ENCODE measurements at places on chromosomes 7 and 10. TPM values are rescaled to one million over a fixed set of nuclear protein-coding genes. Genes with fewer than 3 reads are reported as not detected.

The DNAH11 gene
- total RNA-seq = 5.9 TPM

DNA sequence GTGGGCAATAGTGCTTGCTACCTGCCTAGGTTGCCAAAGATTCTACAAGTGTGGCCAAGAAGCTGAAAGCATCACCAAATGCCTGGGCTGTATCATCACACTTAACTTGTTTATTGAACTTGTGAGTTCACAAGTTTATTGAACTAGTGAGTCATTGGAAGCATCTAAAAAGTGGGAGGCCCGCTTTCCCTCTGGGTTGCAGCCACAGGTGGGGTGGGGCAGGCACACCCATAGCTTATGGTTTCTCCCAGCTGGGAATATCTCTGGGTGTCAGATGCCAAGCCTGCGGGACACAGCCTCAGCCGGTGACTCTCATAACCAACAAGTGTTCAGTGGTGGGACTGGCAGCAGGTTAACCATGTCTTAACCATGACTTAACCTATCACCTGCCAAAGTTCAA, 145.9 kb upstream of the FAM13C start:
- peaks cover 5% of the 10 kb centered on the region for H3K27me3 ChIP-seq
- no peak overlapping the region for H3K4me3 ChIP-seq
- H3K27ac ChIP-seq = no peak overlapping the region
- H3K36me3 ChIP-seq = no peaks in the 10 kb centered on the region
- ATAC-seq = no peak

DNA sequence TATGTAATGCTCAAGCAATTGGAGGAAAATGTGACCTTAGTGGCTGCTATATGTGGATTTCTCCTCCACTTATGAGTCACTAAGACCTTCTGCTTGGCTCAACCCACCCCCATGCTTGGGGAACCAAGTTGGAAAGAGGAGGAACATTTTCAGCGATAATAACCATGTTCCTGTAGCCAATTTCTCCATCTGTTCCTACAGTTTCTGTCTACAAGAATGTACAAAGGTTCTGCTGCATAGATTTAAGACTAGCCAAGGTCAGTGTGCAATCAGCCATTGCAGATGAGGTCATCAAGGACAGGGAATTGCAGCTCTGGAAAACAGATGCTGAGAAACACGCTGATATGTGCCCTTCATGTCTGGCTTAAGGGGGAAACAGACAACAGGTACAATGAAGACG, 5.6 kb upstream of the NRCAM start:
- no peak overlapping the region for H3K27ac ChIP-seq
- H3K27me3 ChIP-seq = peaks cover 38% of the 10 kb centered on the region
- H3K4me3 ChIP-seq = no peak overlapping the region
- H3K4me1 ChIP-seq = no peaks in the 10 kb centered on the region
- no peaks in the 10 kb centered on the region for H3K36me3 ChIP-seq

The PCGF6 gene
- 14.2 TPM for total RNA-seq

DNA sequence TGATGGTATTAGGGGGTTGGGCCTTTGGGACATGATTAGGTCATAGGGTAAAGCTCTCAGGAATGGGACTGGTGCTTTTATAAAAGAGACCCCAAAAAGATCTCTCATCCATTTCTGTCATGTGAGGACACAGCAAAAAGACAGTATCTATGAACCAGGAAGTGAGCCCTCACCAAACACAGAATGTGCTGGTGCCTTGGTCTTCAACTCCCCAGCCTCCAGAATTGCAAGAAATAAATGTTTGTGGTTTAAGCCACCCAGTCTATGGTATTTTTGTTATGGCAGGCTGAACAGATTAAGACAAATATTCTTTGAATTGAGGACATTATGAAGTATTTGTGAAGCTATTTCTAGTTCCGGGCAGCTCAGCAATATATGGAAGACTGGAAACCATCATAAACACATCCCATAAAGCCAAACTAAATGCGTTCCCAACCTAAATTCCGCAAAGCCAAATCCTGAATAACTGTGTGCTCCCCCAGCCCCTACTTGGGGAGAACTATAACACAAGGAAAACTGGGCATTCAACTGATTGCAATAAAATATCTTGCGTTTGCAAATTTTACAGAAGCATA, 153.7 kb downstream of the GALNT17 start:
- H3K27me3 ChIP-seq = no peaks in the 10 kb centered on the region
- H3K4me1 ChIP-seq = no peaks in the 10 kb centered on the region
- no peak for ATAC-seq
- H3K36me3 ChIP-seq = no peaks in the 10 kb centered on the region
- H3K27ac ChIP-seq = no peak overlapping the region

The TMEM139 gene
- total RNA-seq = 0.86 TPM

GRCh38 chr10:76429368-76430060, 998.1 kb downstream of the LRMDA start:
- H3K4me1 ChIP-seq = no peaks in the 10 kb centered on the region
- H3K36me3 ChIP-seq = no peaks in the 10 kb centered on the region
- no peak overlapping the region for H3K4me3 ChIP-seq
- no peak overlapping the region for H3K27ac ChIP-seq
- no peak for ATAC-seq
- no peaks in the 10 kb centered on the region for H3K27me3 ChIP-seq

The CPVL gene
- total RNA-seq = 0.63 TPM

DNA sequence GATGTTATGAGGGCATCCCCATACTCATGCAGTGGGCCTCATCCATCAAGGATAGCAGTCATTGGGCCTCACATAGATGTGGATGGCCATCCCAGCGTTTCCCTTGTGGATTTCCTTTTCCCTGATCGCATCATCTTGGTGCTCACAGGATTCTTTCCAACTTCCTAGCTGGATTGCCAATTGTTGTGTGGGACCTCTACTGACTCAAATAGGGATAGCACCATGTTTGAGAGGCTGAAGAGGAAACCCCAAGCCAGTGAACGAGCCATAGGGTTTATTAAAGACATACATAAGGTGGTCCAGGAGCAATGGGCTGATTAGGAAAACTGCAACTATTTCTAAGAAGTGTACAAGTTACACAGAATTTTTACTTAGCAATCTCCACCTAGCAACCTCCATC, 21.8 kb downstream of the ASZ1 start:
- peaks cover 2% of the 10 kb centered on the region for H3K27me3 ChIP-seq
- no peak for ATAC-seq

GRCh38 chr10:26090026-26090425, 126.5 kb upstream of the GAD2 start:
- no peak overlapping the region for H3K27ac ChIP-seq
- H3K4me3 ChIP-seq = no peak overlapping the region
- no peak for ATAC-seq
- H3K4me1 ChIP-seq = no peaks in the 10 kb centered on the region
- H3K36me3 ChIP-seq = no peaks in the 10 kb centered on the region

The BLNK gene
- total RNA-seq = not detected

The PAPOLB gene
- not detected for total RNA-seq

GRCh38 chr7:87154569-87154968, 2.3 kb downstream of the DMTF1 start:
- H3K27me3 ChIP-seq = no peaks in the 10 kb centered on the region
- H3K36me3 ChIP-seq = peaks cover 64% of the 10 kb centered on the region
- peak overlapping the region; percentile 93 for H3K4me3 ChIP-seq
- peaks cover 30% of the 10 kb centered on the region for H3K4me1 ChIP-seq
- no peak for ATAC-seq

GRCh38 chr7:108001764-108002725, 916 bp downstream of the LAMB1 start:
- peaks cover 46% of the 10 kb centered on the region for H3K27me3 ChIP-seq
- H3K36me3 ChIP-seq = no peaks in the 10 kb centered on the region
- H3K4me3 ChIP-seq = peak overlapping the region; percentile 74
- H3K4me1 ChIP-seq = peaks cover 5% of the 10 kb centered on the region
- ATAC-seq = no peak

GRCh38 chr7:43856996-43857395, 12.3 kb downstream of the MRPS24 start:
- no peaks in the 10 kb centered on the region for H3K36me3 ChIP-seq
- H3K4me3 ChIP-seq = no peak overlapping the region
- no peaks in the 10 kb centered on the region for H3K4me1 ChIP-seq

DNA sequence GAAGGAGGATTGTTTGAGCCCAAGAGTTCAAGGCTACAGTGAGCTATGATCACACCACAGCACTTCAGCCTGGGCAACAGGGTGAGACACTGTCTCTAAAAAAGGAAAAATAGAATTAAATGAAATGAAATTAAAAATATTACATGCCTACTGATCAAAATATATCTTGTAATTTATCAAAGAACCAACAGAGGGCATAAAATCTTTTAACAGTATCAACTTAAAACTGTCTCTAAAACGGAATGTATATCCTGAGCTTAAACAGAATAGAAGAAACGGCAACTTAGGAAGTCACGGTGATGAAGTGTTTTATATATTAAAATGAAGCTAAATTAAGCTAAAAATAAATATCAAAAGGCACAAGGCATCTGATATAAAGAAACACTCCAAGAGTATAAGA, 78.8 kb downstream of the MTPAP start:
- H3K4me1 ChIP-seq = no peaks in the 10 kb centered on the region
- ATAC-seq = no peak
- H3K36me3 ChIP-seq = no peaks in the 10 kb centered on the region
- no peak overlapping the region for H3K27ac ChIP-seq

- no peaks in the 10 kb centered on the region for H3K36me3 ChIP-seq
- H3K4me3 ChIP-seq = no peak overlapping the region
- H3K27ac ChIP-seq = no peak overlapping the region
These were observed 56.1 kb upstream of the PDLIM1 start for GRCh38 chr10:95346715-95347401.

The SMARCD3 gene
- total RNA-seq = 11.8 TPM

GRCh38 chr10:35754519-35754918, 112.4 kb upstream of the FZD8 start:
- ATAC-seq = no peak
- no peaks in the 10 kb centered on the region for H3K36me3 ChIP-seq
- no peak overlapping the region for H3K4me3 ChIP-seq
- H3K27ac ChIP-seq = no peak overlapping the region
- no peaks in the 10 kb centered on the region for H3K4me1 ChIP-seq
- peaks cover 9% of the 10 kb centered on the region for H3K27me3 ChIP-seq

The IL2RA gene
- 1,348 TPM for total RNA-seq

The CCNJ gene
- 7.9 TPM for total RNA-seq

DNA sequence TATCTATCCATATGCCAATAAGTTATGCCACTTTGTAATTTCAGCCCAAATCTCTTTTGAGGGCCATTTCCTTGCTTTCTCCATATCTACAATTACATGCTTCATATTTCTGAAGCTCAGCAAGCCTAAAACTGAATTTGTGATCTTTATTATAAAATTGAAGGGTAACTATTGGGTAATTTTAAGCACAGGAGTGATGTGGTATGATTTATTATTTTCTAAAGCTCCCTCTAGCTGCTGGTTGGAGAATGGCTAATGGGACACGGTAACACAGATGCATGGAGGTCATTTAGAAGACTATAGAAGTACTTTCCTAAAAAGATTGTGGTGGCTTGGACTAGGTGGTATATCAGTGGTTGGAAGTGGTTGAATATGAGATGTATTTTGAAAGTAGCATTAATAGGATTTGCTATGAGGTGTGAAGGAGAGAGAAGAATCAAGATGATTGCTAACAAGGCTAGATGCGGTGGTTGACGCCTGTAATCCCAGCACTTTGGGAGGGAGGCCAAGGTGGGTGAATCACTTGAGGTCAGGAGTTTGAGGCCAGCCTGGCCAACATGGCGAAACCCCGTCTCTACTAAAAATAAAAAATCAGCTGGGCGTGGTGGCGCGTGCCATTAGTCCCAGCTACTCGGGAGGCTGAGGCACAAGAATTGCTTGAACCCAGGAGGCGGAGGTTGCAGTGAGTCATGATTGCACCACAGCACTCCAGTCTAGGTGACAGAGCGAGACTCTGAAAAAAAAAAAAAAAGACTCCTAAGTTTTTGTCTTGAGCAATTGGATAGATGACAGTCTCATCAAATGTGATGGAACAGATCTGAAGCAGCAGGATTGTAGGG, 13.9 kb downstream of the KLHDC10 start:
- peaks cover 18% of the 10 kb centered on the region for H3K36me3 ChIP-seq
- H3K27me3 ChIP-seq = no peaks in the 10 kb centered on the region
- peaks cover 11% of the 10 kb centered on the region for H3K4me1 ChIP-seq

DNA sequence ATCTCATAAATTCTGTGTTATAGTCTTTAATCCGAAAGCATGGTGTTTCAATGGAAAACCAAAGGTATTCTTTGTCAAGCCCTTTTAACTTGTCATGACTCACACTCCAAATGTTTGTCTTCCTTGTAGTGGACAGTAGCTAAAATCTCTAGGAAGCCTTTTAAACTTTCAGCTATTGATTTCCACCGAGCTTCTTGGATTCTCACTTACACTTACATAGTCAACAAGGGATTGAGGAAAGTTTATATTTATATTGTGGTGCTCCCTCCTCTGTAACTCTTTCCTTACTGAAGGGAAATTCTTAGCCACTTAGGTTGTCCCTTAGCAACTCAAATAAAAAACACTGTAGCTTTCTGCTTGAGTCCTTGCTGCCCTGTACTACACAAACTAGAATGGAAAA, 31.2 kb upstream of the GPR37 start:
- no peak overlapping the region for H3K27ac ChIP-seq
- H3K36me3 ChIP-seq = no peaks in the 10 kb centered on the region
- no peaks in the 10 kb centered on the region for H3K4me1 ChIP-seq
- peaks cover 24% of the 10 kb centered on the region for H3K27me3 ChIP-seq

The MCMBP gene
- 61.2 TPM for total RNA-seq

The PDE6C gene
- not detected for total RNA-seq

DNA sequence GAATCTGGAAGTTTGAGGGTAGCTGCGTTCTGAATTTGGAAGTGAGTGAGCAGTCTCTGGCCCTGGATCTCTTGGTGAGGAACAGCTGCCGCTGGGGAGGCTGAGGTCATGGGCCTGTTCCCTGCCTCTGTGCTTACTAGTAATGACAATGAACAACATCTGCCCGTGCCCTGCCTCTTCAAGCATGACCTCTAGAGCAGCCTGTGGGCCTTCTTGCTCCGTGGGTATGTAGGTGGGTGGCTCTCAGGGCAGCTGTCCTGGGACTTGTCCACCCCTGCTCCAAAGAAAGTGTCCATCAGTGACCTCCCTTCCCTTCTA, 186.2 kb downstream of the CXCL12 start:
- ATAC-seq = no peak
- H3K4me3 ChIP-seq = no peak overlapping the region
- no peaks in the 10 kb centered on the region for H3K27me3 ChIP-seq
- H3K36me3 ChIP-seq = no peaks in the 10 kb centered on the region

The ACSM6 gene
- not detected for total RNA-seq

DNA sequence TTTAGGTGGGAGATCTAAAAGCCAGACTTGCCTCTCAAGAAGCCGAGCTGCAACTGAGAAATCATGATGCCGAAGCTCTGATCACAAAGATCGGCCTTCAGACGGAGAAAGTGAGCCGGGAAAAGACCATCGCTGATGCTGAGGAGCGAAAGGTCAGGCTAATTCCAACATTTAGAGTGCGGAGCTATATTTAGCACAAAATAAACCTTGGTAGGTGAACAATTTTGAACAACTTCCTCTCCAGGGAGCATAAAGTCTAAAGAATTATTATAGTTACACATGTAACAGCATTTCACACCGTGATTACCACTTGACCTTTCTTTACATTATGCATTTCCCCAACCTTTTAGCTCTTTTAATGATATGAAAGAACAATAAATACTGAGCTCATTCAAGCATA, 166.7 kb downstream of the CDCA7L start:
- no peak for ATAC-seq
- no peaks in the 10 kb centered on the region for H3K4me1 ChIP-seq
- H3K27me3 ChIP-seq = peaks cover 15% of the 10 kb centered on the region
- no peaks in the 10 kb centered on the region for H3K36me3 ChIP-seq
- H3K27ac ChIP-seq = no peak overlapping the region
- H3K4me3 ChIP-seq = no peak overlapping the region
